Stimulated activated CD4-positive, alpha-beta T cell treated with anti-CD3 and anti-CD28 coated beads, Interleukin-2, amount 100 ng/mL, for 48 hours (primary cell): ENCODE measurements at places on chromosomes 12 and 14.

DNA sequence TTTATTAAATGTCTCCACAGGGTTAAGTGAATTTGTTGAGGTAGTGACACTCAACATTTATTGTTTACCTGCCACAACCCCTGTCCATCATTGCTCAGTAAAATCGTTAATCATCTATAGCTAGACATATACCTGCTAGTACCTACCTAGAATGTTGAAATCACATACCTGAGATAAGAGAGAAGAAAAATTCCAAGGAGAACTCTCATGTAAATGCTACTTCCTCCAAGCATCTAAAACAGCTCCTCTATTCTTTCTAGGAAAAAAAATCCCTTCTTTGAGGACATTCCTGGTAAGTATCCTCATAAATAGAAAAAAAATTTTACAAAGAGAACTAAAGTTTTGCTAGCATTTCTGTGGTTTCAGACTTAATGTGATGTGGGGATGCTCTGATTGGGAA is 325.1 kb downstream of the DAD1 start:
- DNase-seq = no peak

GRCh38 chr12:105706321-105706972 is 376.0 kb downstream of the C12orf75 start:
- no peak for DNase-seq

- no peak for DNase-seq
Measured at GRCh38 chr12:12447236-12447635, 90.4 kb downstream of the BORCS5 start.

- no peak for DNase-seq
Measured at GRCh38 chr14:42806909-42807315, 1200.2 kb downstream of the LRFN5 start.

- no peak for DNase-seq
Measured at GRCh38 chr12:105761075-105761474, 377.7 kb downstream of the NUAK1 start.

DNA sequence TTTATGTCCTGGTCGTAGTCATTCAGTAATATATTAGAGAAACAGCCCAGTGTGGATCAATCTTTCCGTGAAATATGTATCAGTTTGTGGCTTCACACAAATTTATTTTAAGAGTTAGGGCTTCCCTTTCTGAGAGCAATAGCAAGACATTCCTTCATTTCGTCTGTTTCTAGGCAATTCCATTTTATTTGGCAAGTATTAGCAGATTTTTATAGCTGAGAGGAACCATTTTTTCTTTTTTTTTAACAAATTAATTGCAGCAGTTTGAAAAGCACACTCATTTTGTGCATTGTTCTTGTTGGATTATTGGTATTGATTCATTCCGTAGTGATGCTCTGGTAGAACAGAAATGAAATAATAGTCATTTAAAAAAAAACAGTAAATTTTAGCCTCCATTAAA is 132.9 kb downstream of the SRGAP1 start:
- DNase-seq = no peak

DNA sequence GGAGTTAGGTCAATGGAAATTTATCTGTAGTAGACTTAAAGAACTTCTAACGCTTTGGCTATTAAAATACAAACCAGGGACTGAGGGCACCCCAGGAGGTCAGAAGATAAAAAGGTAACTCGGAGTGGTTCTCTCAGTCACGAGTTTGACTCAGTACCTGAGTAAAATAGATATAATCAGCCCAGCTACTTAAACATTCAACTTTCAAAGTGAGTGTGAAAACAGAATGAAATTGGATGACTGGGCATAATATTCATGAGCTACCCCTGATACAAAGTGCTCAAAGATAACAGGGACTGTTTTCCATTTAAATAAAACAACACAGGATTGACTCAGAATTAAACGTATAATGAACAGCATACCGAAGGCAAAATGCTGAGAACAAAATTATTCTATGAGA is 75.0 kb downstream of the FOXN3 start:
- DNase-seq = no peak

- no peak for DNase-seq
Measured at GRCh38 chr14:56490379-56490778, 89.2 kb upstream of the TMEM260 start.

- DNase-seq = no peak
Measured at GRCh38 chr12:121996945-121997612, 24.6 kb upstream of the BCL7A start.

DNA sequence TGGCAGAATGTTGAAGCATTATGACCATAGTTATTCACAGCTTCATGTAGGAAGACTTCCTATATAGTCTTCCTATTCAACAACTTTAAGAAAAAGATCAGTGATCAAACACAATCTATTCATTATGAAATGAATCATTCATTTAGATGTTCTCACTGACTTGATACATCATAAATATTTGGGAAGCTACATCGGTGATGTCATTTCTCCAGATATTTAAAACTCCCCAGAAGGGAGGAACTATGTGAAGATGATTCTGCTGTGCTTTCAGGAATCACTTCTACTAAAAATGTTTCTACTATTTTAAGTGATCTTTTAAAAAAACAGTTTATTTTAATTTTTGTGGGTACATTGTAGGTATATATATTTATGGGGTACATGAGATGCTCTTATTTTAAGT is 316.4 kb downstream of the BCAT1 start:
- no peak for DNase-seq

GRCh38 chr12:42420395-42420794 is 94.4 kb downstream of the PPHLN1 start:
- no peak for DNase-seq

DNA sequence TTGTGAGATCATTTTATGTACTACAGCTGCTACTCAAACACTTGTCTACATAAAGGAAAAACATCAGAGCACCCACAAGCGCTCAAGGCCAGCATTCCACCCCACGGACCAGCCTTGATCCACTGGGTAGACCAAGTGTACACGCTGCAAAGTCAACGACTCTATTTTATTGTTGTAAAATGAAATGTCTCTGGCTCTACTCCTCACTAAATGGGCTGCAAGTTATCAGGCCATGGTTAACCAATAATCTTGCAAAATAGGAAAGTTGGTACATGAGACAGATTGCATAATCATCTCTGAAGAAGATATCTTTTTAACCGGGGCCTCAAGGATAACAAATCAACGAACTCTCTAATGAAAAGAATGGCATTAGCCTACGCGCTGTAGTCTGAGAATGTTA is 69.9 kb upstream of the FOXN3 start:
- DNase-seq = no peak

- DNase-seq = no peak
Measured at GRCh38 chr12:77402716-77403115, 337.3 kb upstream of the E2F7 start.

DNA sequence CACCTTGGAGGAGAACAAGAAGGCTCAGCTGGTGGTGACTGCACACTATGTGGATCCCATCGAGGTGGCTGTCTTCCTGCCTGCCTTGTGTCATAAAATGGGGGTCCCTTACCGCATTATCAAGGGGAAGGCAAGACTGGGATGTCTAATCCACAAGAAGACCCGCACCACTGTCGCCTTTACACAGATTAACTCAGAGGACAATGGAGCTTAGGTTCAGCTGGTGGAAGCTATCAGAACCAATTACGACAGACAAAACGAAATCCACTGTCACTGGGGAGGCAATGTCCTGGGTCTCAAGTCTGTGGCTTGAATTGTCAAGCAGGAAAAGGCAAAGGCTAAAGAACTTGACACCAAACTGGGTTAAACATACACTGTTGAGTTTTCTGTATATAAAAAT is 12.6 kb downstream of the TRAPPC6B start:
- no peak for DNase-seq

GRCh38 chr12:79549531-79550271 is 141.1 kb downstream of the PAWR start:
- DNase-seq = no peak

DNA sequence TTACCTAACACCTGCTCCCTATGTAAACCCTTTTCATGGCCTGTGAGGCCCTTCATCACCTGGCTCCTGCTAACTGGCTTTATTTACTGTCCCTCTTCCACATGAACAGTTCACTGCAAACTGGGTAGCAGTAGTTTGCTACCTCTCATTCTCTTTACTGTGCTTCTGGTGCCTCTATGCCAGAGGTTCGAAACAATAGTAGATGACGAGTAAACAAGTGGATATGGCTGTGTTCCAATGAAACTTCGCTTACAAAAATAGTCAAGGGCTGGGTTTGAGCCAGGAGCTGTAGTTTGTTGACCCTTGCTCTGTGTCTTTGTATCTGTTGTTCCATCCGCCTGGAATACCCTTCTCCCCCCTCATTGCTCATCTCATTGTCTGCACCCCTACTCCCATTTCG is 233.6 kb upstream of the RMST start:
- DNase-seq = no peak

- no peak for DNase-seq
Measured at GRCh38 chr14:53355581-53356112, 202.5 kb upstream of the DDHD1 start.

- peak; percentile 78 for DNase-seq
Measured at GRCh38 chr12:6195665-6196535, 4.3 kb upstream of the CD9 start.
